Esophagus squamous epithelium (tissue), 5 donors: ENCODE measurements at places on chromosomes 2 and 18.

DNA sequence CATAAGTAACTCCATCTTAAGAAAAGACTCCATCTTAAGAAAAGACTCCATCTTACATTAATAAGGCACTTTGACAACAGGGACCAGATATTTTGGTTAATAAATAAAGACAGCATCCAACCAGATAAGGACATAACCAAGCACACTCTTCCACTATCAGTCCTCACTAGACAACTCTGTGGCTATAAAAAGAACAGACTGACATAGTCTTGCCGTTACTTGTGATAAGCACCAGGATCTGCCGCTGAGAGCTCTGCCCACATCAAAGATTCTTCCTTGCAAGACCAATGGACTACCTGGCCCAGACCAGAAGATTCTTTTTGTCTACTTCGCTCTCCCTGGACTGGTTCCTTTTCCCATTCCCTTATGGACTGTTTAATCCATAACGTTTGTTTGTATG is 667.4 kb downstream of the NYAP2 start:
- DNase-seq = no peak

DNA sequence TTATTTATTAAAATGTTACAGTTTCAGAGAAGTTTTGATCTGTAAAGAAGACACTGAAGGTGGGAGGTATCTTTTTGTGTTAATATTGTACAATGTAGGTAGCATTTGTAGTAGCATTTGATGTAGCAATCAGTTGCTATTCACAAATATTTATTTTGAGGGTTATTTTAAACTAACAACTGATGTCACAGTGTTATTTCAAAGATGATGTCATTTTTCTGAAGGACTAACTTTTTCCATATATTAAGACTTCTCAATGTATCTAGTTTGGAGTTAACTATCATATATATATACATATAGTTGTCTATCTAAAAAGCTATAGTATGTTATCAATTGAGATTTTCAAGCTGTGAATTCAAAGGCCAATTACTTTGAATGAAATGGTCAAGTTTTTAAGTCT is 1003.3 kb downstream of the DSC3 start:
- DNase-seq = no peak

- no peak for DNase-seq
Measured at GRCh38 chr2:142877216-142877838, at the start of gene KYNU. TSS of gene KYNU (plus strand) at chr2:142877664. CDS start at chr2:142885368, 7,704 bp downstream.

DNA sequence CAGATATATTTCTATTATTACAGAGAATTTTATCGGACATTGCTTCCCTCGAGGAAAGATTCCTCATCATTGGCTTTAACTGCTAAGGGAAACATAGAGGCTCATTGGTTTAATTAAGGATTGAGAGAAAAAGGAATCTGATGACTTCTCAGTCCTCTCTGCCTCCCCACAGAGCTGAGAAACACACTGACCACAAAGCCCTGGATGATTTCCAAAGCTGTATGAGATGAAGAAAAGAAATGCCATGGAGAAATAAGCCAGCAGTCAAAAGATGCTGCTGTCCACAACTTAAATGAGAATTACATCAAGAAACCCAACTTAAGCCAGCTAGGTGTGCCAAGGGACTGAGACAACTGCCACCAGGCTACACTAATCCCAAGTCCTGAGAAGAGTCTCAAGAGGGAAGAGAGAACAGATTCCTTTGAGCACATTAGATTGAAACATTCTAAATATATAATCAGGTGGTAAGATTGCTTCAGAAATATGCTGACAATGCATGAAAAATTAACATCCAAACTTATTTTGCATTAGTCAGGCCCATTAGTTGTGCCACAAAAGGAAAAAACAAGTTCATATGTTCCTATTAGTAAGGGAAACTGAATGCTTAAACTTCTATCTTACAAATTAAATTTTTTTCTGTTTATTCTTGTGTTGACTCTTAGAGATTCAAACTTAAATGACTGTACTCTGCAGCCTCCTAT is 308.1 kb upstream of the CYRIA start:
- no peak for DNase-seq

- DNase-seq = no peak
Measured at GRCh38 chr2:48043746-48044145, 137.4 kb upstream of the FBXO11 start.
